ENCODE measurements at places on chromosomes 5 and 9.

DNA sequence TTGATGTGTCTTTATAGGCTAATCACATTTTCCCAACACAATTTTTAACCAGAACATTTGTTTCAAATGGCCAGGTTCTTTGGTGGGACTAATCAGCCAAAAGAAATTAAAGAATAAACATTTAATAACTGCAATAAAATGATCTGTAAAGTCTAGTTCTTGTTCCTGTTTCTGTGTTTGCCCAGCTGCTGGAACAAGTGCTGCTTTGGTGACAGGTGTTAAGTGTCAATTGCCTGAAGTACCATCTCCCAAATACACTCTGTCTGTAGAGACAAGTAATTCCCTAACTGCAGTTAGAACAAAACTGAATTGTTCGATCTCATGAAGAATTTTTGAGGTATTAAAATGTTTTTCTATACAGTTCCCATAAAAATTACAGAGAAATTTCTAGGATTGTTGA, 402.3 kb upstream of the CHD1 start:
- H3K27ac ChIP-seq = no peak overlapping the region
- H3K4me3 ChIP-seq = no peak overlapping the region
- no peaks in the 10 kb centered on the region for H3K36me3 ChIP-seq
- no peak for DNase-seq
- H3K27me3 ChIP-seq = no peaks in the 10 kb centered on the region
- no peaks in the 10 kb centered on the region for H3K4me1 ChIP-seq

GRCh38 chr9:37466037-37466709, 923 bp upstream of the ZBTB5 start:
- peak; percentile 68 for DNase-seq
- peak overlapping the region; percentile 99 for H3K4me3 ChIP-seq
- H3K4me1 ChIP-seq = peaks cover 31% of the 10 kb centered on the region
- no peaks in the 10 kb centered on the region for H3K27me3 ChIP-seq
- no peaks in the 10 kb centered on the region for H3K36me3 ChIP-seq
- peak overlapping the region; percentile 93 for H3K27ac ChIP-seq

GRCh38 chr5:178307267-178308045, 74.9 kb upstream of the PHYKPL start:
- H3K4me3 ChIP-seq = no peak overlapping the region
- H3K36me3 ChIP-seq = no peaks in the 10 kb centered on the region
- no peaks in the 10 kb centered on the region for H3K4me1 ChIP-seq

DNA sequence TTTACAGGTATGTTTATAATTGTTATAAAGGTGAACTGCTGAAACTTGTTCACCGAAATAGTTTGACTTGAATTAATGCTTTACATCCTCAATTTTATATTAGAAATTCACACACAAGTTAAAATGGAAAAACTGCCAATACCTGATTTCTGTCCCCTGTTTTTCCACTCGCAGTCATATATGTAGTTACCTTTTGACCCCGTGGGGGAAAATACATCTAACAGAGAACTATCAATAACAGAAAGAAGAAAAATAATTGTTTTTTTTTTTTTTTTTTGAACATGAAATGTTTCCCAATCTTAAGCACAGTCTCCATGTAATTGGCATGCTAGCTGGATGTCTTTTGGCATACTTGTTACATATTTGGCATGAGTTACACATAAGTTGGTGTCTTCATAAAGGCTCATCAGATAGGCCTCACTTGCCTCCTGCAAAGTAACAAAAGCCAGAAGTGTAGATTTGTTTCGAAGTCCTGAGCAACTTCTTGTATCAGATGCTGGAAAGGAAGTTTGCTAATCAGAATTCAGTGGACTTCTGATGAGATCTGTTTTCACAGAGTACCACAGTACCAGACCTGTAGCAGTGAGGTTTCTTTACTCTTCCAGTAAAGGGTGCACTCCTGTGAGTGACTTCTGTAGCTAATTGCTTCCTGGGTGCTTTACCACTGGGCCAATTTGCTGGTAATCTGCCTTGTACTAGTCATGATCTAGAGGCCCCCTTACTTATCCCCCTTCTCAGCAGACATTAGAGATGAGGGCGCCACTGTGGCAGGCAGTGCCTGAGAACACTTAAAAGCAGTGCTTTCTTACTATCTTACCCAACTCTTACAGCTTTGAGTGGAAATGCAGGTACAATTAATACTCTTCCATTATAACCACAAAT, 36.2 kb upstream of the CXXC5 start:
- H3K4me3 ChIP-seq = no peak overlapping the region
- no peaks in the 10 kb centered on the region for H3K36me3 ChIP-seq
- DNase-seq = no peak
- no peaks in the 10 kb centered on the region for H3K27me3 ChIP-seq
- H3K27ac ChIP-seq = no peak overlapping the region
- H3K4me1 ChIP-seq = peaks cover 18% of the 10 kb centered on the region

GRCh38 chr5:11289208-11289607, 528.2 kb upstream of the DAP start:
- no peak overlapping the region for H3K4me3 ChIP-seq
- no peaks in the 10 kb centered on the region for H3K36me3 ChIP-seq
- no peaks in the 10 kb centered on the region for H3K27me3 ChIP-seq
- DNase-seq = no peak
- peaks cover 5% of the 10 kb centered on the region for H3K4me1 ChIP-seq
- no peak overlapping the region for H3K27ac ChIP-seq

GRCh38 chr5:118726891-118727290, 261.5 kb downstream of the DTWD2 start:
- no peaks in the 10 kb centered on the region for H3K27me3 ChIP-seq
- H3K36me3 ChIP-seq = no peaks in the 10 kb centered on the region
- no peak overlapping the region for H3K4me3 ChIP-seq
- no peak overlapping the region for H3K27ac ChIP-seq

DNA sequence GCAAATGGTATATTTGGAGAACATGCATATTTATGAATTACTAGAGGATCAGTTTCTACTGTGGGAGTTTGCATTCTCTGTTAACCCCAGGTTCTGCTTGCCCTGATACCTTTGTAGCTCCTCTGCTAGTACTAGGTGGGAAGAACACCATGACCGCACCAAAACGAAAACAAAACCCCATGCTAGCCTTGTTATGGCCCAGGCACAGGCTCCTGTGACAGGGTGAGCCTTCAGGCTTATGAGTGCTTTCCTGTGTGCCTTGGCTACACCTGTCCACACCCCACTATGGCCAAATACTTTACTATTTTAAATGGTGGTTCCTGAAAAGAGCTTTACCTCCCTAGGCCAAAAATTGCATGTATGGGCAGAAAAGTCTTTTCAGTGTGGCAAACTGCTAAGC, 94.8 kb downstream of the PPIC start:
- no peak overlapping the region for H3K4me3 ChIP-seq
- H3K36me3 ChIP-seq = no peaks in the 10 kb centered on the region
- peaks cover 7% of the 10 kb centered on the region for H3K4me1 ChIP-seq
- DNase-seq = no peak

DNA sequence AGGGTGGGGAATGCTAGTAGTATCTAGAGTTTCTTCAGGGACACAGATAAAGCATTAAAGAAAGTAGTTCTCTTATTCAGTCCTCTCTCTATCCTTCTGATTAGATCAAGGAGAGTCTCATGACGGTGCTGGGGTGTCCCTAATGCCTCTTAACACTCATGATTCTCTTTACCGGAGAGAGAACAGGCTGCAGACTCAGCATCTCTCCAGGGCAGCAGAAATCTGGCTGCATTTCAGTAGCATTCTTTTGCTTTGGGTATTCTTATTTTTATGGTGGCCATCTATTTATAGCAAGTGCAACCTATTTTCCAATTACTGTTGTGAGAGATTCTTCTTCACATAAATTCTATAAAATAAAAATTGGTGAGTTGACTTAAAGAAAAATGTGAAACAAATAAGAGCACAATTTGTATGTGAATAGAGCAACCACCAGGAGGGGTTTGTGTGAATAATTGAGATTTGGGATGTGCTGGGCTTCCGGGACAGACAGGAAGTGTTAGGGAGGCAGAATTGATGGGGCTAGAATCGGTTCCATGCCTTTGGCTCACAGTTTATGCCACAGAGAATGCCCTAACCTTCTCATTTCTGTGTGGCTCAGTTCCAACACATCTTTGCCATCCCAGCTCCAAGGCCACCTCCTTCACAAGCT, 23.8 kb upstream of the BOD1 start:
- H3K27me3 ChIP-seq = no peaks in the 10 kb centered on the region
- H3K27ac ChIP-seq = no peak overlapping the region
- DNase-seq = no peak
- no peak overlapping the region for H3K4me3 ChIP-seq
- H3K36me3 ChIP-seq = no peaks in the 10 kb centered on the region

DNA sequence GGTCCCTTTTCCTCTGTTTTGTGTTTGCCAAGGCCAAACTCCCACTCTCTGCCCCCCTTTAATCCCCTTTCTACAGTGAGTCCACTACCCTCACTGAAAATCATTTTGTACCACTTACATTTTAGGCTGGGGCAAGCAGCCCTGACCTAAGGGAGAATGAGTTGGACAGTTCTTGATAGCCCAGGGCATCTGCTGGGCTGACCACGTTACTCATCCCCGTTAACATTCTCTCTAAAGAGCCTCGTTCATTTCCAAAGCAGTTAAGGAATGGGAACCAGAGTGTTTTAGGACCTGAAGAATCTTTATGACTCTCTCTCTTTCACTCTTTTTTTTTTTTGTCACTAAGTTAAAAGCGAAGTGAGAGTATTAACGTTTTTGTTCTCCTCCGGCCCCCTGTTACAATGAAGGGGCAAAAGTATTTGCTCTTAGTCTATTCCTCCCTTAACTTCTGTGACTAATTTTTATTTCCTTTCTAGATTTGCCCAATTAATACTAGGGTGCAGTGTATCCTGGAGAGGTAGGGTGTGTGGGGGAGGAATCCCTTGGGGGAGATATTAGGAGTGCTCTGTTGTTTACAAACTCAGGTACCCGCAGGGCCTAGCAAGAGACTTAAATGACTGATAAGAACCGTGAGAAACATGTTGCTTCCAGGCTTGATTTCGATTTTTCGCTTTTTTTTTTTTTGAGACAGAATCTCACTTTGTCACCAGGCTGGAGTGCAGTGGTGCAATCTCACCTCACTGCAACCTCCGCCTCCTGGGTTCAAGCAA, 14.7 kb downstream of the GM2A start:
- H3K4me1 ChIP-seq = no peaks in the 10 kb centered on the region
- H3K4me3 ChIP-seq = no peak overlapping the region
- no peaks in the 10 kb centered on the region for H3K27me3 ChIP-seq
- H3K36me3 ChIP-seq = no peaks in the 10 kb centered on the region

DNA sequence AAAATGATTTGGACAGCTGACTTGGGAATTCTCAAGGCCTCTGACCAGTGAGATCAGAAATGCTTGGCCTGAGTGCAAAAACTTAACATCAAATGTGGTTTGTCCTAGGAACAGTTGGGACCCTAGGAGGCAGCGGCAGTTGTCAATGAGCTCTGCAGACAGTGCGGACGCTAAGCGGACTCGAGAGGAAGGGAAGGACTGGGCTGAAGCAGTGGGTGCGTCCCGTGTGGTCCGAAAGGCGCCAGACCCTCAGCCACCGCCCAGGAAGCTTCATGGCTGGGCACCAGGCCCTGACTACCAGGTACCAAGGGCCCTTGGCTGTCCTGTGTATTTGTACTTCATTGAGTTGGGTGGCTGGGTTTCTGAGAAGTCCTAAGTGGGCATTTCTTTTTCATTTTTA, 43.7 kb upstream of the POMT1 start:
- no peak overlapping the region for H3K4me3 ChIP-seq
- no peaks in the 10 kb centered on the region for H3K27me3 ChIP-seq
- no peaks in the 10 kb centered on the region for H3K4me1 ChIP-seq
- H3K27ac ChIP-seq = no peak overlapping the region

DNA sequence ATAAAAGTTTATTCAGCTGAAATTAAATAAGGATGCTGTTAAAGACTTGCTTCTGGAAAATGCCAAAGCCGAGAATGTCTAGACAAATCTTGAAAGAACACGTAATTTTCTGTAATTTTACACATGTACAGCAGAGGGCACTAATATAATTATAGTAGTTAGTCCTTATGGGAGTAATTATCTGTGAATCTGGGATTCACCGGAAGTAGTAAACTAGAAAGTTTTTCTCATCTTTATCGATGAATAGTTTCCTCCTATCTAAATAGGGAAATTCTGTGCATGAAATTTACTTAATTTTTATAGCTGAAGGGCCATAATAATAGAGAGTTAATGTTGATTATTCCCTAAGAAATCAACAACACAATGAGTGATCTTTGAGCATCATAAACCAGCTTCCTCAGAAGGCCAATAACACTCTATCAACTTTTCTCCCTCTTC, 18.4 kb upstream of the CNTLN start:
- no peaks in the 10 kb centered on the region for H3K27me3 ChIP-seq
- no peak for DNase-seq
- H3K36me3 ChIP-seq = no peaks in the 10 kb centered on the region

DNA sequence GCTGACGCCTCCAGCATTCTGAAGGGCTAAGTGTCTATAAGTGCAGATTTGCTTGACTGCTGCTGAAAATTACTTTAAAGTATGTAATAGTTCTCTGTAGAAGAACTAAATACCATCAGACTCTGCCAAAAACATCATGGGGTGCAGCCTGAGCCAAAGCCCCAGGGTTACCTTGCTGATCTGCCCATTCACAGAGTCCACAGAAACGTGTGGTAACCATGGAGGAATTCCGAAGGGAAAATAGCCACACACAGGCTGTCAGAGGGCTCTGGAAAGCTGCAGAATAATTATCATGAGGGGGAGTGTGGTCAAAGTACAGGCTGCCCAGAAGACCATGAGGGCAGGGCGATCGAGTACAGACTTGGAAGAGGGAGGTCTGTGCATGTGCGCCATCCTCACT, 36.4 kb downstream of the RETREG1 start:
- no peak overlapping the region for H3K4me3 ChIP-seq
- H3K4me1 ChIP-seq = peaks cover 16% of the 10 kb centered on the region
- no peaks in the 10 kb centered on the region for H3K36me3 ChIP-seq
- H3K27me3 ChIP-seq = no peaks in the 10 kb centered on the region
- DNase-seq = peak; percentile 21

GRCh38 chr5:153641183-153641688, 150.8 kb downstream of the GRIA1 start:
- peak overlapping the region; percentile 30 for H3K27ac ChIP-seq
- H3K4me1 ChIP-seq = no peaks in the 10 kb centered on the region
- DNase-seq = no peak
- no peaks in the 10 kb centered on the region for H3K27me3 ChIP-seq
- H3K36me3 ChIP-seq = no peaks in the 10 kb centered on the region

DNA sequence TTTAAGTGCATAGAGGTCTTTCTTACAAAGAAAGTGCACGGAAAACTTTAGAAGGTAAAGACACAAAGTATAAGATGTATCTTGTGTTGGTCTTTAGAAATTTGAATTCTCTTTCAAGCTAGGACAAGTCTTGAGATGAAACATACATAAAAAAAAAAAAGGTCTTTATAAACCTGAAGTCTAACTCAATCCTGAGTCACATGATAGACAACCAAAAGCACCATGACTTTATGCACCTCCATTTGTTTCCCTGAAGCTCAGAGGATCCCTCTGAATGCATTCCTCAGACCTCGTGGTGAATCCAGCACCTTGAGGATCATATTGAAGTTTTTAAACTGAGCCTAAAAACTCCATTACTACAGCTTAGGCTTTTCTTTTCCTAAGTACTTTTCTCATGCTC, 91.8 kb downstream of the RAB3C start:
- no peak for DNase-seq
- peaks cover 12% of the 10 kb centered on the region for H3K4me1 ChIP-seq
- no peak overlapping the region for H3K4me3 ChIP-seq
- H3K36me3 ChIP-seq = no peaks in the 10 kb centered on the region

- no peaks in the 10 kb centered on the region for H3K4me1 ChIP-seq
- no peak overlapping the region for H3K27ac ChIP-seq
- H3K36me3 ChIP-seq = no peaks in the 10 kb centered on the region
- no peaks in the 10 kb centered on the region for H3K27me3 ChIP-seq
- DNase-seq = no peak
These were observed 371.9 kb downstream of the CETN3 start for GRCh38 chr5:90037646-90038045.
